ENCODE measurements at places on chromosomes 6 and 20.

- no peak for DNase-seq
Observed at GRCh38 chr20:57500962-57501361, 24.0 kb downstream of the CTCFL start.

DNA sequence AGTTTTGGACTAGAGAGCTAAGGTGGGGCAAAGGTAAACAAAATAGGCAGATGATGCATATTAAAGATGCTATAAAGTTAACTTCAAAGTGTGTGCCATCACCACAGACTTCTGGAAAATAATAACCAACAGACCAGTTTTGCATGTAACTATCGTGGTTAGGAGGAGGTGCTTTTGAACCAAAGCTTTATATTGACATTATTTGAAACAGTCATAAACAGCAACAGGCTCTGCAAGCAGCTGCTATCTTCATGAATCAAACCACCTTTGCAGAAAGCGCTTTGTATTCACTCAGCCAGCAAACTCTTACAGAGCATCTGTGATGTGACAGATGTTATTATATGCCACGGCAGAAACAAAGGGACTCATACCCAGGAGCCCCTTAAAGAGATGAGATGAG lies 81.9 kb downstream of the CRYBG1 start:
- no peak for DNase-seq

- no peak for DNase-seq
Observed at GRCh38 chr6:54118117-54118516, 6.9 kb downstream of the MLIP start.

GRCh38 chr20:56522311-56522710 lies 2.2 kb upstream of the FAM209A start:
- DNase-seq = no peak

DNA sequence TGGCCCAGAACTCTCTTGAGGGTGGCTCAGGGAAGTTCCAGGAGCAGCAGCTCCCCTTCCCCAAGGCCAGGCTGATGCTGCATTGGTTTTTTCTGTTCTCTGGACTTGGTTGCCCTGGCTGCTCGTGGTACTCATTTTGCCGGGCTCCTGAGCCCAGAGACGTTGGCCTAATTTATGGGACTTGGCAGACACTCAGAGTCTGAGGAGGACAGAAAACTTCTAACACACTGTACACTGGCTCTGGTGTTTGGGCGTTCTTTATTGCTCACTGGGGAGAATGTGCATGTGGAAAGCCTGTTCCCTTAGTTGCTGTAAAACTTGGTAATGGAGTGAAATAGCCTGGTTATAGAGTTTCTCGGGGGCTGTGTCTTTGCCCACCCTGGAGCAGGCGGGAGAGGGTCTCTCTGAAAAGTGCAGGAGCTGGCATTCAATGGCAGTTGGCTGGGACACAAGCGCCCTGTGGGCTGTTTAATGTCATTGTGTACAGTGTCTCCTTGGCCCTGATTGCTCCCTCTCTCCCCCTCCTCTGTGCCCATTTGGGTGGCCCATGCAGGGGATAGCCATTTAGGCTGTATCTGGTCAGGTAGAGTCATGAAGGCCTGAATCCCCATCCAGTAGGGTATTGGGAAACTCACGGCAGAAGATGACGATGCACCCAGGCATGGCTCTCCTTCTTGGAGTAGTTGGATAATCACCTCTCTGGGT lies 109.3 kb downstream of the CDC5L start:
- no peak for DNase-seq

DNA sequence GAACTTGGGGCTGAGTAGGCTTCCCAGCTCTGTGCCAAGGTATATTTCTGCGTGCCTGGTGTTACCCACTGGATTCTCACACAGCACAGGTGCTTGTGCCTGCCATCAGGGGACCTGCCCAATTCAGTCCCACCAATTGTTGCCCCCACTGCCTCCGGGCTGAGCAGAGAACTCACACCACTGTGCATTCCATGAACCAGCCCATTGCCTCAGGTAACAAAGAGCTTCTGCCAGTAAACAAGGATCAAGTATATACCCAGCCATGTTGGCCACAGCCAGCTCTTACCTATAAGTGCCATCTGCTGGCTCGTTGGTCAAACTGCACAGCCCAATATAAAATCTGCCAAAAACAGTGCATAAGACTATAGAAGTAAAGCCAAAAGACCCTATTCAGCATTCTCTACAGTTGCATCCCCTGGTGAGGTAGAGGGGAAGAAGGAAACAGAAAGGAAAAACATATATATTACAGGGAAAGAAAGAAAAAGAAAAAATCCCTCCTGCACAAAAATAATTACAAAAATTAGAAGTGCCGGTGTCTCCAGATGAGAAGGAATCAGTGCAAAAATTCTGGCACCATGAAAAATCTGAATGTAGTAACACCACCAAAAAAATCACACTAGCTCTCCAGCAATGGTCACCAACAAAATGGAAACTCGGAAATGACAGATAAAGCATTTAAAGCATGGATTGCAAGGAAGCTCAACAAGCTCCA lies 241.4 kb downstream of the IBTK start:
- DNase-seq = no peak

GRCh38 chr6:95145457-95145856 lies 431.9 kb upstream of the MANEA start:
- DNase-seq = no peak

GRCh38 chr6:52000064-52000463 lies 87.3 kb downstream of the PKHD1 start:
- no peak for DNase-seq

GRCh38 chr6:84804720-84805119 lies 40.3 kb upstream of the TBX18 start:
- no peak for DNase-seq

DNA sequence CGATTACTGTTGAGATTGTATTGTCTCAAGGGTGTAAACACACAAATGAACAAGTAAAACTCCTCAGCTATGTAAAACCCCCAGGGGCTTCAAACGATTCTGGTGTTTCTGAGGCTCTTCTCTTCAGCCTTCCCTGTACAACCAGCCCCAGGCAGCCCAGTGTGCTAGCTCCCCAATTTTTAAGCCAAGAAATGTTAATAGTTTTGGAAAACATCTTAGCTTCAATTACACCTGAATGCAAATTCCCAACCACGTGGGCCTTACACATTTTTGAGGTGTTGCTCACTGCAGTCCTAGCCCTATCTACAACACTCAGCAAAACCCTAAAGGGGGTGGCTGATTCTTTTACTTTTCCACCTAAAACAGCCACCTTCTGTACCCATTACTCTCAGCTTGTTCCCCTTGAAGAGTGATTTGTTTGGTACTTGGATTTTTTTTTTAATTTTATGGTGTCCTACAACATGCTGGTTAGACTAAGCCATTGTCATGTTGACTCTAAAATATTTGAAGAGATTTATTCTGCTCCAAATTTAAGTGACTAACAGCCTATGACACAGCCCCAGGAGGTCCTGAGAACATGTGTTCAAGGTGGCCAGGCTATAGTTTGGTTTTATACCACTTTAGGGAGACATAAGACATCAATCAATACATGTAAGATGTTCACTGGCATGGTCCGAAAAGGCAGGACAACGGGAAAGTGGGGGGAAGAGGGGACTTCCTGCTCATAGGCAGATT lies 48.7 kb downstream of the ADAT2 start:
- DNase-seq = no peak

DNA sequence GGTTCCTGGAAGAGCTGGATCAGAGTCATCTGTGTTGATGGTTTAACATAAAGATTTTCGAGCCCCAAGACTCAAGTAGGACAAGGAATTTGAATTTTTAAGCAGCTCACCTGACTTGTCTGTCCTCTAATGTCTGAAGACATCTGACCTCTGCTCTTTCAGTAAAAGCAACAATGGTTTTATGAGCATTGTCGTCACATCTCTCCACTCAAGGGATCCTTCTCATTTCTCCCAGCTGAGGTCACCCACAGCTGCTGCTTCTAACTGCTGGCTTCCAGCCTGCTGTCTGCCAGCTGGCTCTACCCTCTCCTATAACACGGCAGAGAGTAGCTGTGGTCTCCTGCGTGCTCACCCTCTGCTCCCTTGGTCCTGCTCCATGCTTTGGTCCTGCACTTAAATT lies 24.7 kb upstream of the HDAC2 start:
- DNase-seq = no peak

DNA sequence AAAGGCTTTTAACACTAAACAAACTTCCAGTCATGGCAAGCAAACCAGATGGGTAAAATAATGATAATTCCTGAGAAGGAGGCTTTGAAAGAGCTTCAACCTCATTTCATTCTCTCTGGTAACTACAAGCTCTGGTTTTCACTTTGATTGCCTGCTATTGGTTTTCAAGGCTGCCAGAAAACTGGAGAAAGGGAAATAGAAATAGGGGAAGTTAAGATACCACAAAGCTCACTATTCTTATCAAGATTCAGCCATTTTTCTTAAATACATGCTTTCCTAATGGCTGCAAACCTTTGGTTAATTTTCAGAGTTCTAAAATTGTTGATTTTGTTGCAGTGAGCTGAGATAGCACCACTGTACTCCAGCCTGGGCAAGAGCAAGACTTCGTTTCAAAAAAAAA lies 42.5 kb upstream of the NELFCD start:
- no peak for DNase-seq

DNA sequence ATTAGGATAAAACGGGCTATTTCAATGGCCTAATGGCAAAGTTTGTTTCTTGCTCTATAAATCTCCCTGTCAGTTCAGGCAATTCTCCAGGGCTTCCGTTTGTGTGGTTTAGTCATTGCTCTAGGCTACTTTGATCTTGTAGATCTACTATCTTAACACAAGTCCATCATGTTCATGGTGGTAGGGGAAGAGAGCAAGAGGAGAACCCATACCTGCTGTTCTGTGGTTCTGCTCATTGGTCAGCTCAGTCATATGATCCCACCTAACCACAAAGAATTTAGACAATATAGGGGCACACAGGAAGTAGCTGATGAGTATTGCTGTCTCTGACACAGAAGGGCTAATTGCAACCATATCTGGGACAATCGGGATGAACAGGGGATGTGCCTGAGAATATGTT lies 4.9 kb upstream of the DEK start:
- DNase-seq = no peak

GRCh38 chr6:33595001-33595846 lies 15.1 kb upstream of the BAK1 start:
- no peak for DNase-seq

- DNase-seq = no peak
Observed at GRCh38 chr6:83153883-83154521, 39.1 kb downstream of the PGM3 start.

- DNase-seq = no peak
Observed at GRCh38 chr20:55229451-55229850, 754.1 kb downstream of the DOK5 start.

DNA sequence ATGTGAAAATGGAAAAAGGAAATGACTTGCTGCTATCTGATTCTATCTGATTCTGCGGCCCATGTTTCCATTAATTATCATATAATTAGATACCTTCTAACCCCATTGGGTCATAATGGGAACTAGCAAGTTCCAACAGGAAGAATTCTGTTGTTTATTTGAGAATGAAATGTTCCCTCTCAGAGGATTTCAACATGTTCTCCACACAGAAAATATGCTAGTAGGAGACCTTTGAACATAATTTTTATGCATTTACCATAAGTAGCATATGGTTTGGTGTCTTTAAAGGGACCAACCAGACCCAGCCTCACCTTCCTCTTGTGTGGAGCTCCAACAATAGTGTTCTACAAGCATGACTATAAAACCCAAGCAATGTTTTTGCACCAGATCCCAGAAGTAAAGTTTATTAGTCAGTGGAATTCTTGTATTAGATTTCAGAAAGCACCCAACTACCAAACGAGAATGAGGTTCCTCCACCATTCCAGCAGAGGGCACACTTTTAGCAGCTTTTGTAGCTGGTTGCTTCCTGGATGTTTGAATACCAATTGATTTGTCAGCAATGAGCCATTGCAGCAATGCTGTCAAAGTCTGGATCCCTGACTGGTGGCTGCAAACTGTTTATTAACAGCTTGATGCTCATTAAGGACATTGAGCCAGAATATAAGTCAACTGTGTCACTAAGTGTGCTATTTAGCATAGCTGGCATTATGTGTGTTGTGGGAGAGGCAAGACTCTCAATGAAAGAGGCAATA lies 143.6 kb upstream of the GJE1 start:
- DNase-seq = no peak

DNA sequence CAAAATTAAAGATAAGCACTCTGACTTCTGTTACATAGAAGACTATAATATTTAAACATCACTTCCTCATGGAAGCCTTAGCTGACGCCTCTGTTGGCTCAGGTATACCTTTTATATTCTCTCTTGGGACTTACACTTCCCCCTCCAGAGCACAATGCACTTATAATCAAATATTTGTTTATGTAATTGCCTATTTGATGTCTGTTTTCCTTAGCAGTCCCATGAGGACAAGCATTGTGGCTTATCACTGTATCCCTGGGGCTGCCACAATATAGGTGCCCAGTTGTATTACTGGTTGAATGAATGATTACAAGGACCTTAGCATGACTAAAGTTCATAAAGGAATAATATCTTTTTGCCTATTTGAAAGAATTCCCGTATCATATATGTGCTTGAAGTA lies 186.7 kb upstream of the VGLL2 start:
- DNase-seq = no peak

- DNase-seq = no peak
Observed at GRCh38 chr20:37656945-37657344, 36.9 kb upstream of the CTNNBL1 start.

DNA sequence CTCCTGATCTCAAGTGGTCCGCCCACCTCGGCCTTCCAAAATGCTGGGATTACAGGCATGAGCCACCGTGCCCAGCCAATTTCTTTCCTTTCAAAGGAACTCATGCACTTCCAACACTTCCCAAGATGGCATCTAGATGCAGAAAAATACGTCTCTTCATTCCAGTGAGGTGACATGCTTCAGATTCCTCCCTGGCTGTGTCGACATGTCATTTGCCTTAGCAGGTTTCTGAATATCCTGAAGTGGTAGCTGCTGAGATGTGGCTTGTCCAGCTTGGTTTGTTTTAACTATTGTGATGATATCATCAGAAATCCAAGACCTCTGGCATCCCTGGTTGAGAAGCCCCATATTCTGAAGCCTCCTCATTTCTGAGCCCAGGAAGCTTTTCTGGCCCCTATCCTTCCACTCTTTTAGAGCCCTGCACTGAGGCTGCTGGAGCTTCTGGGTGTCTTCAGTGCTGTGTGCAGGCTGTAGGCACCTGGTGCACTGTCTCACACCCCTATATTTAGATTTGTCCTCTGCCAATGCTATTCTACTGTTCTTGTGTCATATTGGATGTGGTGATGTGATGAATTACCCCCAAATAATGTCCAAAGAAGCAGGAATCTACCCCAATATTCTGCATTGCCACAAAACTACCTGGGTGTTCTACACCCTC lies 73.3 kb upstream of the E2F3 start:
- DNase-seq = no peak

GRCh38 chr6:7579851-7580250 lies 10.1 kb upstream of the SNRNP48 start:
- DNase-seq = no peak

Measured in cortex of kidney (tissue), 1 donor.